ENCODE measurements at places on chromosomes 16 and 17.

- DNase-seq: no peak
These were observed 361 bp downstream of the UQCRC2 start for GRCh38 chr16:21953541-21953902.

- DNase-seq: peak; percentile 38
These were observed 3.8 kb upstream of the TBKBP1 start for GRCh38 chr17:47690121-47690520.

DNA sequence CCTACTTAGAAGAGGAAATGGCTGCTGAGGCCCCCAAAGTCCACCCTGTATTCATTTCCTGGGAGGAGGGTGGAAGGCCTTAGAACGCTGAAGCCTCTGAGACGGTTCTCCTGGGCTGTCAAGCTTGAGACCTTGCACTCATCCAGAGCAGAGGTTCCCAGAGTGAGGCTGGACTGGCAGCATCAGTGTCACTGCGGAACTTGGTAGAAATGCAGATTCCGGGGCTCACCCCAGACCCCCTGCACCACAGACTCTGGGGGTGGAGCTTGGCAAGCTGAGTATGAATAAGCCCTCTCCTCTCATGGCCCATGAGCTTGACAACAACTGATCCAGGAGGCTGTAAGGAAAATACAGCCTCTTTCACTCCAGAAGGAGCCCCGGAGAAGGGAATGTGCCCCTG is 218.3 kb downstream of the IRF8 start:
- no peak for DNase-seq

DNA sequence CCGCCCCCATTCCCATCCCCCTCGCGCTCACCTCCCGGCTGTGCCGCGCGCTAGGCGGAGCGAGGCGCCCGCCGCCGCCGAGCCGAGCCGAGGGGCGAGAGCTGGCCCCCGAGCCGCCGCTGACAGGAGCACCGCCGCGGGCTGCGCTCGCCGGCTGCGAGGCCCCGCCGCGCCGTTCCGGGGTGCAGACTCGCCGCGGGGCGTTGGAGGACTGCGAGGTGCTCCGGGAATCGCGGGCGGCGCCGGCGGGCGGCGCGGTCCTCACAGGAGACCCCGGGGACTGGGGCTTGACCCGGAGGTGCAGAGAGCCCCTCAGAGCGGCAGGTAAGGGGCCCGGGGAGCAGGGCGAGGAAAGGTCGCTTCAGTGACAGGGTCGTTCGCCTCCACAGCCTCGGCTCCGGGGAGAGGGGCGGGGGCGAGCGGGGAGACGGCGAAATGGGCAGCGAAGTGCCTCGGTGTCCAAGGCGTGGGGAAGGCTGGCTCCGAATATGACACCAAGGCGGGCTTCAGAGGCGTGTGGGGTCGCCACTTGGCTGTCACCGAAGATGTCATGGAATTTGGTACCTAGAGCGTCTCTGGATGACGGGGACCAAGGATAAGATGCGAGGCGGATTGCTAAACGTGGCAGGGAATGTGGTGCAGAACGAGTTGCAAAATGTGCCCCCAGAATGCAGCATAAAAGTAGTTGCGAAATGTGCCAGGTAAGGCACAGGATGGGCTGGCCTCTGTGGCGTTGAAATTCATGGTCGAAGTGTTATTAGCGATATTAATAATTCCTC is 580 bp downstream of the TANC2 start:
- DNase-seq: peak; percentile 6

GRCh38 chr16:50699326-50700159 is 6.1 kb downstream of the NOD2 start:
- peak; percentile 87 for DNase-seq

DNA sequence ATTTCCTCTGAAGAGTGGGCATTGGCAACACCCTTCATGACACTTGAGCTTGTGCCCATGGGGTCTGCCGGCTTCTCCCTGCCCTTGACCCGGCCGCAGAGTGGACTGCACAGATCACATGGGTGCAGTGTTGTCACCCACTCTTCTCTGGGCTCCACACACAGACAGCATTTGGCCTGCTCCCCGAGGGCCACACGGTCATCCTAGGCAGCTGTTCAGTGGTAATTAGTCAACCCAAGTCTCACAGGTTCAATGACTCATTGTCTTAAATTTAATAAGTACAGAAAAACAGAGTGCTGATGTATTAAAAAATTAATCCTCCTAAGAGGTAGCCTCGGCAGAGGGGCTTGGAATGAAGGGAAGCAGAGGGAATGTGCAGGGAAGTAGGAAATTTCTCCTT is 204.8 kb downstream of the MSI2 start:
- peak; percentile 45 for DNase-seq

DNA sequence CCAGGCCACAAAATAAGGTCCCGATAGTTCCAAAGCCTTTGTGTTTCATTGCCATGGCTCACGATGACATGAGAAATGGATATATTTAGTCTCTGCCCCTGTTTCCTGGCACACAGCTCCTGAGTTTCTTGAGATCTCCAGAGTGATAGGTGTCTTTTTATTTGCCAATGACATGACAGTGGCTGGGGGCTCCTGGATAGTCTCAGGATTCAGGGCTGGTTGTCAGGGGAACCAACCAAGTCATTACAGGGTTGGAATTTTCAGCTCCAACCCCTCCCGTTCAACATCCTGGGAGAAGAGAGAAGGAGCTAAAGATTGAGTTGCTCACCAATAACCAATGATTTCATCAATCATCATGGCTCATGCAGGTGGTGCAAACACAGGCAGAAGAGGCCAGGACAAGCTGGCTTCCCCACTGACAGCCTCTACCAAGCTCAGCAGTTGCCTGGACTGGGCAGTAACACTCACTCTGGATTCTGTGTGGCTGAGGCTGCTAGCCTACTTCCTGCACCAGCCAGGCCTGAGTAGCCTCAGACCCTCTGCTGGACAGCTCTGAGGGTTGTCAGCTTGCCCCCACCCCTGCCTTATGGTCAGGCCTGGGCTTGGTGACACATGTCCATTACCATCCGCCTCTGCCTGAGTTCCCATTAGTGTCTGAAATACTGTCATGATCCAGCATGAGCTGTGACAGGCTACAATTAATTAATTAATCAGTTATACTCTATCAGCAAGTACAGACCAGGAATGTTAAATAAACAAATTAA is 534.4 kb upstream of the CDH5 start:
- DNase-seq: no peak

- DNase-seq: no peak
These were observed 69.1 kb downstream of the COG7 start for GRCh38 chr16:23383881-23384280.

DNA sequence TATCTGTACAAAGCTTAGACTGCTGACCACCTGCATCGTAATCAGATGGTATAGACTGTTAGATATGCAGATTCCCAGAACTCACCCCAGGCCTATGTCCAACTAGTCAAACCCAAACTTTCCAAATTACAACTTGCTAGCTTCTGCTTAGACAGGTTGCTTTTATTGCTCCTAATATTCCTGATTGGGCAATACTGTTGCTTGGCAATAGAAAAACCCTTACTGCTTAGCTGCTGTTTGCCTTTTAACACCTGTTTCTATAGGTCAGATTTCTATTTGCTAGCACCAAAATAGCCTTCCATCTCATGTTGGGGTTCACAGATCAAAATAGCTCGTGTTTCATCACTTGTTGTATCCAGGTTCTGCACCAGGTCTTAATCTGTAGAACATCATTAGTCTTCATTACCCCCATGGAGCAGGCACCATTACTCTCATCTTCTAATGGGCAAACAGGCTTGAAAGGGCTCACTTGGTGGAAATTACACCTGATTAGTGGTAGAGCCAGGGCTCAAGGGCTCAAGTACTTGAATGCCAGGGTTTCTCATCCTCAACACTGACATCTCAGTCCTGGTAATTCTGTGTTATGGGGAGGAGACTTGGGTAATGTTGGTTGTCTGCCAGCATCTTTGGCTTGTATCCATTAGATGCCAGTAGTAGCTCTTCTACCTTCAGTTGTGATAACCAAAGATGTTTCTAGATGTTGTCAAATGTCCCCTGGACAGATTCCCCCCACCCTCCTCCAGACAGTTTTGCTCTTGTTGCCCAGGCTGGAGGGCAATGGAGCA is 2.7 kb downstream of the ZP2 start:
- no peak for DNase-seq

GRCh38 chr16:63703612-63704011 is 1418.3 kb downstream of the CDH11 start:
- DNase-seq: no peak

DNA sequence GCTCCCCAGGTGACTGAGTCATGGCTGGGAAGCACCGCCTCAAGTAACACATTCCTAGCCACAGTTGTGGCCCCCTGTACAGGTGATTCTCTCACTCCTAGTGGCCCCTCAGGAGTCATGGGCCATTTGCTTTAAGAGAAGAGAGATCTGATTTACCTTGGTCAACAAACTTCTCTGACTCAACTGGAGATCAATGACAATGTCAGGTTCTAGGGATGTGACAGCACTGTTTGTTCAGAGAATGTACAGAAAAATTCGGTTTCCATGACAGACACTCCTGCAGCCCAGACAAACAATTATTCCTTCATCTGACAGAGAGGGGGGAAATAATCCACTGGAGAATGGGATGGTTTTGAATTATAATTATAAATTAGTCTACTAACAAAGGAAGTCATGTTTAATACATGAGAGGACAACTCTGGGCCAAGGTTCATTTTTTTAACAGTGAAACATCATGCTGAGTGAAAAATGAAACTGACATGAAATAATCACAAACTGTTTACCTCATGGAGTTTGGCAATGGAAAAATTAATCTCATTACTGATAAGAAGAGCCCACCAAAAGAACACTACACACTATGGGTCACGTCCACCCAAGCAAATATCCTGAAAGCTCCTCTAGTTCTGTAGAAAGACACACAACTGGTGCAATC is 9.7 kb downstream of the ERN1 start:
- DNase-seq: no peak

- peak; percentile 8 for DNase-seq
These were observed 57.3 kb upstream of the BCO1 start for GRCh38 chr16:81181013-81181720.

DNA sequence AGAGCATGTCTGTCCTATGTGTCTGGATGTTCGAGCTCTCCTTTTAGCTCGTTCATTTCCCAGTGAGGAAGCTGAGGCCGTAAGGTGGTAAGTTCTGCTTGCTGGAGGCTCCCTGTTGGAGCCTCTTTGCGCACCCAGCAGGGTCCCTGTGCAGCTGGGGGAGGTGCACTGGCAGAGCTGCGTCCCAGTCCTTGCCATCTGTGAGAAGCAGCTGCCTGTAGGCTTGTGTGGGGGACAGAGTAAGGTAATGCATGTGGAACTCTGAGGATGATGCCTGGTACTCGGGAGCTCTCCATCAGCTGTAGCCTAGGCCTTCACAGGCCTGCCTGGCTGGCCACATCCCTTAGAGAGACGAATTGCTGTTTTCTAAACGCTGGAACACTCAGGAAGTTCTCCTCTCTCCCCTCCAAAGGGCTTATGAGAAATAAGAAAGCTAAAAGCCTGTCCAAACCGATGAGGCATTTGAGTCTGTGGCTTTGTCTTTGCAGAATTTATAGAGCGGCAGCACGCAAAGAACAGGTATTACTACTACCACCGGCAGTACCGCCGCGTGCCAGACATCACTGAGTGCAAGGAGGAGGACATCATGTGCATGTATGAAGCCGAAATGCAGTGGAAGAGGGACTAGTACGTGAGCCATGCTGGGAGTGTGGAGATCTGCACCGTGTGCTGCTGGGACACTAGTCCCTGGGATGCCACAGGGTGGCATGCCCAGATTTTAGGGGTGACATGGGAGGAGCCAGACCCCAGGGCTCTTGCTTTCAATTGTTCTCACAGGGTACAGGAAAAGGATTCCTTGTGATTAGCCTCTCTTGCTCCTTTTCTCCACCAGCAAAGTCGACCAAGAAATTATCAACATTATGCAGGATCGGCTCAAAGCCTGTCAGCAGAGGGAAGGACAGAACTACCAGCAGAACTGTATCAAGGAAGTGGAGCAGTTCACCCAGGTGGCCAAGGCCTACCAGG is 1.6 kb downstream of the NDUFB10 start:
- DNase-seq: no peak

DNA sequence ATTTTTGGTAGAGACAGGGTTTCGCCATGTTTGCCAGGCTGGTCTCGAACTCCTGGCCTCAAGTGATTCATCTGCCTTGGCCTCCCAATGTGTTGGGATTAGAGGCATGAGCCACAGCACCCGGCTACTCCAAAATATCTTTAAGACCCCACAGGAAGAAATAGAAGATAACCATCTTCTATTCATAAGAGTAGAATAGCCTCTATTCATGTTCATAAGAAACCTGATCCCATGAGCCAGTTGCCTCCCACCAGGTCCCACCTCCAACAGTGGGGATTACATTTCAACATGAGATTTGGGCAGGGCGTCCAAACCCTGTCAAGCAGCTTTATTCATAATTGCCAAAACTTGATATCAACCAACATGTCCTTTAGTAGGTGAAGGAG is 13.9 kb upstream of the TMC7 start:
- no peak for DNase-seq

GRCh38 chr16:67311607-67312488 is 14.7 kb downstream of the KCTD19 start:
- peak; percentile 86 for DNase-seq

- peak; percentile 25 for DNase-seq
These were observed 11.7 kb upstream of the CNTNAP4 start for GRCh38 chr16:76265434-76266045.

DNA sequence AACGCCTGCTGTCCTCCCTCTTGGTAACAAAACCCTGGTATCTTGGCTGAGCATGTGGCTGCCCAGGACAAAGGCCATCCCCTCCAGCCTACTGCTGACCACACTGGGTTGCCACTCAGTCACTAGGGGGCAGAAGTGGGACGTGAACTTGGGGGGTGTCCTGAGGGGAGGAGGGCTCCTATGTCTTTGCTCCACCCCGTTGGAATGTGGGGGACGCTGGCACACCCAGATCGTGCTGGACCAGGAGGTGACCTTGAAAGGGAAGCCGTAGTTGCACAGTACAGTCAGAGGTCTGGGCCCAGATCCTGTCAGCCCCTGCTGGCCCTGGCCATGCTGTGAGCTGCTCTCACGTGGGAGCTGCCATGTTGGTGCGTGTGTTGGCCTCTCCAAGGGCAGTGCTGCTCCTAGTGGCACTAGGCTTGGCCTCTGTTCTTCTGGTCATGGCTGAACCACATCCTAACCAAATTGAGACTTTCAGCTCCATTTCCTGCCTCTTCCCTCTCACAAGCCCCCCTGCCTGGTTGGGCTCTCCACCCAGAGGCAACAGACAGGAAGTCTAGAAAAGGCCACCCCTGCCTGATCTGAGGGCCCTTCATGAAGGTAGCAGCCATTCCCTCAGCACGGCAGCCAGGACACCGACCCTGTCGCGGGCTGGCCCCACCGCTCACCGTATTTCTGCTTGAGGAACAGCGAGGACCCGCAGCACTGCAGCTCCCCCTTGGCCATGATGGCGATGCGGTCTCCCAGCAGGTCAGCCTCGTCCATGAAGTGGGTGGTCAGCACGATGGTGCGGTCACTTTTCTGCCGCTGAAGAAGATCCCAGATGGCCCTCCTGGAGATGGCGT is 29.0 kb upstream of the RNPS1 start:
- DNase-seq: peak; percentile 35

Data from suppressor macrophage treated with lipopolysaccharide for 4 hours (primary cell).